Mesothelial cell of epicardium (in vitro differentiated cells): ENCODE measurements at places on chromosomes 4 and X.

DNA sequence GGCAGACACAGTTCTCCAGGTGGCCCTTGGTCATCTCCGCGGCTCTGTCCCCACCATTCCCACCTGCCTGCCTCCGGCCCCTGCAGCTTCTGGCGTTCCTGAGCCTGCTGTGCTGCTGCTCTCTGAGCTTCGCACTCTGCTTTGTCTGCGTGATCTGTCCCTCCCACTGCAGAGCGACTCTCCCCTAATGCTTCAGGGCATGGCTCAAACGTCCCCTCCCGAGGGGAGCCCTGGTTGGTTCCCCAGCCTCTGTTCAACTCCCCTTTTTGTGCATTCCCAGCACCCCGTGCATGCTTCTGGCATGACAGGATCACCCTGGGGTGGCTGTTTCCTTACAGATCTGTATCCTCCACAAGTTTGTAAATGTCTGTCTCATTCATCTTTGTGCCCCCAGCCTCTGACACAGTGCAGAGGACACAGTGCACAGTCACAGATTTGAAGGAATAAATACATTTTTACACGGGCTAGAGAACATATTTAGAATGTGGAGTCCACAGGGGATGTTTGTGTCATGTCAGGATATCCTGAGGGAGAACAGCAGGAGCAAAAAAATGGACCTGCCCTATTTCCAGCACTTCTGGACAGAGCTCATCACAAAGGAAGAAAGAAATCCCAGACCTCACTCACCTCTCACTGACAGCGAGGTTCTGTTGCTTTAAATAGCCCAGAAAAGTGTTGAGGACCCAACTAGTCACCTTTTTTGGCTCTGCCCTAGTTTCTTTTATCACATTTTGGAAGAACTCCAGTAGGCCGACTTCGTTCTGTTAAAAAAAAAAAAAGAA lies 72.6 kb downstream of the GATB start:
- DNase-seq: peak; percentile 44
- peaks cover 10% of the 10 kb centered on the region for H3K36me3 ChIP-seq
- H3K4me1 ChIP-seq: peaks cover 86% of the 10 kb centered on the region
- H3K27ac ChIP-seq: peak overlapping the region; percentile 91
- H3K4me3 ChIP-seq: no peak overlapping the region
- H3K27me3 ChIP-seq: no peaks in the 10 kb centered on the region

DNA sequence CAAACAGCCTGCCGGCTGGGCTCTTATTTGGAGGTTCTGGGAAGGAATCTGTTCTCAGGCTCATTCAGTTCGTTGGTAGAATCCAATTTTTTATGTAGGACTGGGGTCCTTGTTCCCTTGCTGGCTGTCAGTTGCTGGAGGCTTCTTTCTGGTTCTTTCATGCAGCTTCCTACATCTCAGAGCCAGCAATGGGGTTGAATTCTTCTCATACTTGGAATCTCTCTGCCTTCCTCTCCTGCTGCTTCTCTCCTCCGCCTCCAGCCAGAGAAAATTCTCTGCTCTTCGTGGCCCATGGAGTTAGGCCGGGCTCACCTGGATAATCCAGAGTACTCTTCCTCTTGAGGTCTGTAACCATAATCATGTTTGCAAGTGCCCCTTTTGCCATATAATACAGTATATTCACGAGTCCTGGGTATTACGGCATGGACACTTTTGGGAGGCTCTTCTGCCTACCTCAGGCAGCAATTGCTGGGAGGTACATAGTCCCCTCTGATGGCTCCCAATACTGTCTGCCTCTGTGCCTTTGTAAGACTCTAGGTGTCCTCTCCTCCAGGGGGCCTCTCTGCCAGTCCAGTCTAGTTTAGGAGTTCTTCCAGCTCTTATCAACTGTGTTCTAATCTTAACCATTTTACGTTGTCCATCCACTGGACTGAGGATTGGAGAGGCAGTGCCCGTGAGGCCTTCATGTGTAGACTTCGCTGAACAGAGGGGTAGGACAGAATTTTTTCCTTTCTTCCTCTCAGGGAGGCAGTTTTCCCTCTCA lies 2.2 kb downstream of the TRMT44 start:
- H3K27me3 ChIP-seq: no peaks in the 10 kb centered on the region
- peak overlapping the region; percentile 92 for H3K4me3 ChIP-seq
- H3K4me1 ChIP-seq: peaks cover 57% of the 10 kb centered on the region
- no peaks in the 10 kb centered on the region for H3K36me3 ChIP-seq
- H3K27ac ChIP-seq: peak overlapping the region; percentile 62

- peak overlapping the region; percentile 18 for H3K27ac ChIP-seq
- no peaks in the 10 kb centered on the region for H3K27me3 ChIP-seq
- H3K4me3 ChIP-seq: no peak overlapping the region
- no peak for DNase-seq
Measured at GRCh38 chr4:169160825-169161224, 109.9 kb downstream of the SH3RF1 start.

DNA sequence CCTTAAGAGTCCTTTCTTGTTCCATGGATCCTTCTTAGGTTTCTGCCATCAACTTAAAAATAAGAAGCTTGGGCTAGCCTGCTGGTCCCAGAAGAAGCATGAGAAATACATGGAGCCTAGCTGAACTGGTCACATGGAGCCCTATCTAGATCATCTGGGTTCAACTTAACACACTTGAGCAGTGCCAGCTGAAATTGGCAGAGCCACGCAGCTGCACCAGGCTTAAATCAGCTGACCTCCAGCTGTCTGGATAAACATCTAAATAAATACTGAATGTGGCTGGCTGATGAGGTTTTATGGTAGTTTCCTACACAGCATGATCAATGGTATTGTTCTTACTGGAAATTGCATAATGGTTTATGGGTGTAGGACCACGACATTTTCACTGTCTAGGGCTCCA lies 598.4 kb upstream of the FAM241A start:
- no peak overlapping the region for H3K4me3 ChIP-seq
- peaks cover 4% of the 10 kb centered on the region for H3K4me1 ChIP-seq
- H3K27ac ChIP-seq: no peak overlapping the region
- no peak for DNase-seq

GRCh38 chrX:136626237-136626636 lies 21.7 kb upstream of the CD40LG start:
- no peaks in the 10 kb centered on the region for H3K4me1 ChIP-seq
- no peaks in the 10 kb centered on the region for H3K36me3 ChIP-seq
- DNase-seq: no peak
- no peak overlapping the region for H3K4me3 ChIP-seq

DNA sequence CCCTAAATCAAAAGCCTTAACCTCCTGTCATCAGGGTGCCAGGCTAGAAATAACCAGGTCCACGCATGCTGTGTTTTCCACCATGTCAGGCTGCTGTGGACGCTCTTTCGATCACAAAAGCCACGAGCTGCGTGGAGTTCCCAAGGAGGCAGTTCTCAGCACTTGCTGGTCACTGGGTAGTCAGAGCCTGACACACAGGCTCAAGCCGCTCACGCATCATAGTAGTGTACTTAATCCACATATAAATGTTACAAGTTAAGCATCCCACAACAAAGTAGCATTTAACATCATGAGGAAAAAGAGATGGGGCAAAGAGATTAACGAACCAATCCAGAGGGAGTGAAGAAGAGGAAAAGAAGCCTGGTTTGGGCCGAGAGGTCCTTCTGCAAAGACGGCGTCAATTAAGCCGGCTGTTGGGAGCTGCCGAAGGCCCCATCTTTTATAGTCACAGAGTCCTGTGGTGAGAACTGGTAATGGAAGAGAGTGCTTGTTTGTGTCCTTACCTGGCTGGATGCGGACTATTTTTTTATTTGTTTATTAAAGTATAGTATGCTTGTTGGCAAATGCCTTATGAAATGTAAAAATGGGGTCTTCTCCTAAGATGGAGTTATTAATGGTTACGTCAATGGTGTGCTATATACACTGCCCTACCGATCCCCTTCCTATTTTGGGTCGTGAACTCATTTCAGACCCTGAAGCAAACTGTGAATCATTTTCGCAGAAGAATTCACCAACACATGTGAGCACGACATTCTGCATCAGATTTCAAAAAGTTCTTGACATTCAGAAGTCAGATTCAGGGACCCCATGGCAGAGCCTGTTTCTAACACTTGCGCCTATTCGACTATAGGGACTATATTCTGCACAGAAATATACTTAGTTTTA lies 675 bp downstream of the PRIMPOL start:
- peak overlapping the region; percentile 94 for H3K27ac ChIP-seq
- DNase-seq: no peak
- peaks cover 6% of the 10 kb centered on the region for H3K36me3 ChIP-seq
- peak overlapping the region; percentile 83 for H3K4me3 ChIP-seq
- no peaks in the 10 kb centered on the region for H3K27me3 ChIP-seq

GRCh38 chr4:26873391-26874026 lies 12.9 kb downstream of the STIM2 start:
- no peaks in the 10 kb centered on the region for H3K27me3 ChIP-seq
- peaks cover 12% of the 10 kb centered on the region for H3K36me3 ChIP-seq
- no peak for DNase-seq

DNA sequence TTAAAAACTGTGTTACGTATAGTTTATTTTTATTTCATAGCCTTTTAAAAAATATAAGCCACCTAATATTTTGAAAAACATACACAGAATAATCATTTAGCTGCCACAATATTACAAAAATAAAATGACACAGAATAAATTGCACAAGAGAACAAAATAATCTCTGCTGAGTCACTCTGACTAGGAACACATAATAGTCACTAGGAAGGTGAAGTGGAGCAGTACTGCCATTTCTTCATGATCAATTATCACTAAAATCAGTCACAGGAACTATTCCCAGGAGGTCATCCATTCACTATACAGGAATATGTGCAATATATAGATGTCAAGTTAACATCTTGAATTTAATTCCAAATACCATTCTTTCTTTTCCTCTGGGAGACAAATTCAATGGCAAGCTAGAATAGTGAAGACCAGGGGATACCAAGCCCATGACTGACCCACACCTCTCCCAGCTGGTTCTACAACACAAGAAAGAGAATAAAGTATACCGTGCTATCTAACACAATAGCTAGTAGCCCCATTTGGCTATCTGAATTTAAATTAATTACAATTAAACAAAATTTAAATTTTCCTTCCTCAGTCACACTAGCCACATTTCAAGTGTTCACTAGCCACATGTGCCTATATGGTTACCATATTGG lies 5.9 kb downstream of the SMIM43 start:
- peaks cover 76% of the 10 kb centered on the region for H3K27me3 ChIP-seq
- no peak overlapping the region for H3K4me3 ChIP-seq
- no peak overlapping the region for H3K27ac ChIP-seq
- no peak for DNase-seq
- H3K36me3 ChIP-seq: no peaks in the 10 kb centered on the region

GRCh38 chr4:178745203-178745602 lies 1303.0 kb upstream of the AGA start:
- no peaks in the 10 kb centered on the region for H3K4me1 ChIP-seq
- no peak for DNase-seq
- no peaks in the 10 kb centered on the region for H3K36me3 ChIP-seq
- no peak overlapping the region for H3K4me3 ChIP-seq

- no peak overlapping the region for H3K27ac ChIP-seq
- no peak for DNase-seq
- peaks cover 2% of the 10 kb centered on the region for H3K36me3 ChIP-seq
- peaks cover 5% of the 10 kb centered on the region for H3K27me3 ChIP-seq
- no peaks in the 10 kb centered on the region for H3K4me1 ChIP-seq
- H3K4me3 ChIP-seq: no peak overlapping the region
Measured at GRCh38 chr4:81418572-81418971, 53.1 kb downstream of the RASGEF1B start.

DNA sequence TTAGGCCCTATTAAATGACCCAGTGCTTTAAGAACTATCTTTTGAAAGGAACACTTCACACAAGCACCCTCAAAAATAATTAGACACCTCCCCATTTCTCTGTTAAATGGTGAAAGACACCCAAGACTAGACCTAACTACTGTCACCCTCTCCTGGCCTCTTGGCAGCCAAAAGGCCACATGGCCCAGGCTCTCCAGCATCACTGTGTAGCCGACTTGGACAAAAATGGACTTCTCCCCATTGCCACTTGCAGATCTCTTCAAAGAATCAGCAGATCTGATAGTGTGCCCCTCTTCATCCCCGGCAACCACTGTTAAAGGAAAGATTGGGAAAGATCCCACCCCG lies 2.0 kb downstream of the MID1IP1 start:
- H3K4me1 ChIP-seq: peaks cover 28% of the 10 kb centered on the region
- H3K36me3 ChIP-seq: no peaks in the 10 kb centered on the region
- peak overlapping the region; percentile 80 for H3K4me3 ChIP-seq
- no peak for DNase-seq

- peaks cover 48% of the 10 kb centered on the region for H3K4me1 ChIP-seq
- H3K27ac ChIP-seq: no peak overlapping the region
- H3K27me3 ChIP-seq: no peaks in the 10 kb centered on the region
Measured at GRCh38 chrX:45766981-45767501, 566.4 kb upstream of the DIPK2B start.

- H3K4me1 ChIP-seq: peaks cover 7% of the 10 kb centered on the region
- peaks cover 90% of the 10 kb centered on the region for H3K27me3 ChIP-seq
- no peak overlapping the region for H3K27ac ChIP-seq
- peak overlapping the region; percentile 64 for H3K4me3 ChIP-seq
Measured at GRCh38 chrX:123184866-123185276, 793 bp downstream of the GRIA3 start.

- peak overlapping the region; percentile 37 for H3K27ac ChIP-seq
- no peak for DNase-seq
- no peaks in the 10 kb centered on the region for H3K27me3 ChIP-seq
- H3K36me3 ChIP-seq: no peaks in the 10 kb centered on the region
Measured at GRCh38 chr4:52234561-52235440, 183.7 kb downstream of the SPATA18 start.

GRCh38 chr4:90226734-90227133 lies 99.5 kb downstream of the CCSER1 start:
- no peak overlapping the region for H3K27ac ChIP-seq
- no peaks in the 10 kb centered on the region for H3K27me3 ChIP-seq
- no peak for DNase-seq
- peaks cover 4% of the 10 kb centered on the region for H3K4me1 ChIP-seq
- no peaks in the 10 kb centered on the region for H3K36me3 ChIP-seq

- DNase-seq: no peak
- peaks cover 22% of the 10 kb centered on the region for H3K36me3 ChIP-seq
- no peaks in the 10 kb centered on the region for H3K4me1 ChIP-seq
- H3K27ac ChIP-seq: no peak overlapping the region
Measured at GRCh38 chr4:15536552-15537499, 67.1 kb downstream of the CC2D2A start.

DNA sequence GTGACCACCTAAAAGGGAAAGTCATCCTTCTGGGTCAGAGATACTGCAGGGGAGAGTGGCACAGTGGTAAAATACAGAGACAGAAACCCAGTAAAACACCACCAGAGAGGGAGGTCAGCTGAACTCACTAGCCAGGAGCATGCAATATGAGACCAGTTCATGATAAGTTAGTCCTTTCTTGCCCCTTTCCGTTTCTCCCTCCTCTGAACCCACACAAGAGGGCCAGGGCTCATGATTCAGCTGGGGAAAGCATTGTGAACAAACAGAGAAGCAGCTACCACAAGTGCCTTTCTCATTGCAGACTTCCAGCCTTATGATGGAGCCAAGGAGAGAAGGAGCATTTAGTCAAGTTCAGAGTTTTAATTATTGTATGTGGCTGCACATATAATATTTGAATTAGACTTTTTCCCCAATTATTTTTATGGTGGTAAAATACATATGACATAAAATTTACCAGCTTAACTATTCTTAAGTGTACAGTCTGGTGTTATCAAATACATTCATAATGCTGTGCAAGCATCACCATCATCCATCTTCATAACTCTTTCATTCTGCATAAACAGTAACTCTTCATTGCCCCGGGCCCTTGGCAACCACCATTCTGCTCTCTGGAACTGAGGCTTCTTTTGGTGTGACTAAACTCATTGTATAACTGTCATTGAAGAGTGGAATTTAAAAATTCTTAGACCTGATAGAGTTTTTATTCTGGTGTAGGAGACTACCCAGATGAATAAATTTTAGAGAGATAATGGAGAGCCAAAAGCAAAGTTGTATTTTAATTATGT lies 114.6 kb downstream of the DDIT4L start:
- H3K4me3 ChIP-seq: no peak overlapping the region
- H3K4me1 ChIP-seq: no peaks in the 10 kb centered on the region
